ENCODE measurements at places on chromosomes 13 and 19. TPM values are rescaled to one million over a fixed set of nuclear protein-coding genes. Genes with fewer than 3 reads are reported as not detected.

Gene KCNC3
- 0.15 TPM for total RNA-seq

Gene LGALS7
- total RNA-seq: not detected

Gene ZNF208
- 4.3 TPM for total RNA-seq

Gene GRIN3B
- not detected for total RNA-seq

Gene ALOX5AP
- 6.2 TPM for total RNA-seq

Gene ZNF329
- total RNA-seq: 1.8 TPM

Gene CEACAM20
- total RNA-seq: not detected

Gene BEST2
- not detected for total RNA-seq

GRCh38 chr13:76516586-76516985 is 369.6 kb downstream of the KCTD12 start:
- DNase-seq: no peak

GRCh38 chr13:22837980-22838647 is 342.7 kb upstream of the SGCG start:
- peak; percentile 11 for DNase-seq

- no peak for DNase-seq
Observed at GRCh38 chr19:45780146-45780447, 2.2 kb downstream of the DMPK start.

- no peak for DNase-seq
Observed at GRCh38 chr19:38441657-38442348, 8.3 kb downstream of the RYR1 start.

DNA sequence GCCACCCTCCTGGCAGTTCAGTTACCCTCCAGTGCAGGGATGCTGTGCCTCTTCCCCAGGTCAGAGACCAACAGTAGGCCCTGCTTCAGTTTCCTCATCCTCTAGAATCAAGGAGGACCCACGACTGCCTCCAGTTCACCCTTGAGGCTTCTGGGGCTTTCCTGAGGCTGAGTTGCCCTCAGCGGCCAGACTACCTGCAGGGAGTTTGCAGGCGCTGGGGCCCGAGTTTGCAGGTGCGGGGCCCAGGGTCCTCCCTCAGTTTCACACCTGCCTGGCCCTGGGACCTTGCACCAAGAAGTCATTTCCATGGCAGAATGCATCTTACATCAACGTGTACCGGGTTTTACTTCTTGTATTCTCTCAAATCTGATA is 38.9 kb upstream of the C19orf12 start:
- DNase-seq: no peak

DNA sequence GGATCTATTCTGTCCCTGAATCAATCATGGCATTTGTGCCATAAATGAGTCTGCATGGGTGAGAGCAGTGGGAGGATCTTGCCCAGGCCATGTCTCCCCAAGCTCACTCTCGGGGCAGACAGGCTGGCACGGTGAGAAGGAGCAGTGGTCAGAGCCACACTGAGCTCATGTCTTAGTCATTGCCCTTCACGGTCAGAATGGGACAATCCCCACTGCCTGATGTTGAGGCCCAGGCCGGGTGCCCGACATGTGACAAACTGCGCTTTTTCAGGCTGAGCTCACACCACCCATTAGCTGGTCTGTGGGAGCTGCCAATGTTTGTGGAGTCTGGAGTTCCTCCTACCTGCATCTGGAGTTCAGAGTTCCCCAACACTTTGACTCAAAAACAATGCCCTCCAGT is 481.9 kb downstream of the COG6 start:
- no peak for DNase-seq

DNA sequence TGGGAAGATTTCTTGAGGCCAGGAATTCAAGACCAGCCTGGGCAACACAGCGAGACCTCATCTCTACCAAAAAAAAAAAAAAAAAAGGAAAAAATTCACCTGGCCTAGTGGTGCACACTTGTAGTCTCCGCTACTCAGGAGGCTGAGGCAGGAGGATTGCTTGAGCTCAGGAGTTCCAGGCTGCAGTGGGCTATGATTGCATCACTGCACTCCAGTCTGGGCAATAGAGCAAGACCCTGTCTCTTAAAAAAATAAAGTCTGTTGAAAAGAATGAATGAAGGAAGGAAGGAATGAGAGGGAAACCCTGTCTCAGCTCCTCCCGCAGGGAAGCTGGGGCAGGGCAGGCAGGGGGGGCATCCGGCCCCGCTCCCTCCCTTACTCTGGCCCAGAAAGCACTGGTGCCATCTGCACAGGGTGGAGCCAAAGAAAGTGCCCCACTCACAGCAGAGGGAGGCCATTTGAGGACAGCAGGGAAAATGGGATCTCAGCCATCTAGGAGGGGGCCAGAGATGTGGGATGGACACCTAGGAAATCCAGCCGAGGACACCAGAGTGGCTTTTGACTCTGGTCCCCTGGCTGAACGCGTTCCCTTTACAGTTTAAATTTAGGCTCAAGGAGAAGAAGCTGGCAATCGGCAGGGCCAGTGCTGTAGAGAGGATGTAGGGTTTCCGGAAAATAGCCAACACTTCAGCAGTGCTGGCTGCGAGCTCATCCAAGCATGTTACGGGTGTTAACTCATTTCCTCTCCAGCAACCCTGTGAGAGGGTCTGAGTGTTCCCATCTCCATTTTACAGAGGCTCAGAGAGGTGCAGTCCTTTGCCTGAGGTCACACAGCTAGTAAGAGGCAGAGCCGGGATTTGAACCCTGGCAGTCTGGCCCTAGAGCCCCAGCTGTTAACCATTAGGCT is 3.6 kb upstream of the HPN start:
- peak; percentile 41 for DNase-seq

- DNase-seq: no peak
Observed at GRCh38 chr13:95357875-95358274, 56.6 kb upstream of the ABCC4 start.

DNA sequence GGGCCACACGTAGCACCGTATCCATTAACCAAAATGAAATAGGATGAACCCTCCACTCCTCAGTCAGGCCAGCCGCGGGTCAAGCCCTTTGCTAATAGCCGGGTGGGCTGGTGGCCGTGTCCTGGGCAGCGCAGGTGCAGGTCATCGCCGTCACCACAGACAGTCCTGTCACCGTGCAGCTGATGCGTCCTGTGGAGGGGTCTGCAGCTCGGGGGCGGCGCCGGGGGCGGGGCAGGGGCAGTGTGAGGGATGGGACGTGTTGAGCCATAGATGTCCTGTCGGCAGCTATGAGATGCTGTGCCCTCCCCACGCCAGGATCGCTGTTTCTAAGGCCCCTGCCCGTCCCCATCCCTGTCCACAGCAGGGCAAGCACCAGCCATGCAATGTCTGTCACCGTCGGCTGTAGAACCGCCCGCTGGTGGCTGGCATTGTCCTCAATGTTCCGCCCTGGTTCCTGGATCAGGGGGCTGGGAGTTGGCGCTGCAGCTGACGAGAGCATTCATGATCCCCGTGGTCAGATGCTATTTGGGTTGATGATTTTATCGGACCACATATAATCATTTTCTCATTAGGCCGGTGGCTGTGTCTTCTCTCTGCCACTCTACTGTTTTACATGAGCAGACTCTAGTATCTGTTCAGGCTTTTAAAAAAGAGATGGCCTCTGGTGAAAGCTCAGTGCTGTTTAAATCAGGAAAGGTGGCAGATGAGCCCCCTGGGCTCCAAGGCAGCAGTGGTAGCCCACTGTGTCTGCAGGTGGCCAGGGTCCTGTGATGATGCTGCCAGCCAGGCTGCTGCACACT is 126.1 kb downstream of the KDM4B start:
- DNase-seq: no peak

DNA sequence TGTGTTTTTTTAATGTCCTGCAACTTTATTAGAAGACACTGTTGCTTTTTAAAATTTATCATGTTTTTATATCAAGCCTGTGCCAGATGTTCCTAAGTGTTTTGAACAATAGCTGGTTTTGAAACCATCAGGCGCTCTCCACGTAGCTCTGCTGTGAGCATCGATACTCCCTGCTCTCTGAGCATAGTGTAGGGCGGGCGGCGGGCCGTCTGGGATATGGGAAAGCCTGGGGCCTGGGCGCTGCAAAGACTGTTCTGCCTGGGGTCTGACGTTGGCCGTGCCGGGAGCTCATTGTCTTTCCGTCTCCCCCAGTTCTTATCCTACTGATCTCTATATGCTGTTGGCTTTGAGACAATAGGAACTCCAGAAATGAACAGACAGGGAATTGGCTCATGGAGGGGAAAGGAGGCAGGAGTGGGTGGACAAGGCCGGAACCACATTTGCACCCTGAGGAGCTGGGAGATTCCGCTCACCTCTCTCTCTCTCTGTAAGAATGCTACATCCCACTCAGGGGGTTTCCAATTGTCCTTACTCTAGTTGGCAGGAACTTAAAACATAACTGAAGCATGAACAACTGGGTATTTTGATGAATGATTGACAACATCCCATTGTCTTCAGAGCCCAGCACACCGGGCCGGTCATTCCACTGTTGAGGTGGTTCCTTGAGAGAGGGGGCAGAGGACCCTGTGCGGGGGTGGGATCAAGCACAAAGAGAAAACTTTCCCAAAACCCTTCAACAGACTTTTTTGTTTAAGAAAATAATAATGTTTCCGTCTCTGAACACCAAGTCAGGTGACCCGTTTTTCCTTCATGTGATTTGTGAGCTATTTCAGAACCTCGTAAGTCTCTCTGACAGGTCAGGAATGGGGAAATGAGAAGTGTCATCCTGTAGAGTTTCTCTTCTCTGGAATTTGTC is 64.7 kb downstream of the COL4A2 start:
- peak; percentile 71 for DNase-seq

DNA sequence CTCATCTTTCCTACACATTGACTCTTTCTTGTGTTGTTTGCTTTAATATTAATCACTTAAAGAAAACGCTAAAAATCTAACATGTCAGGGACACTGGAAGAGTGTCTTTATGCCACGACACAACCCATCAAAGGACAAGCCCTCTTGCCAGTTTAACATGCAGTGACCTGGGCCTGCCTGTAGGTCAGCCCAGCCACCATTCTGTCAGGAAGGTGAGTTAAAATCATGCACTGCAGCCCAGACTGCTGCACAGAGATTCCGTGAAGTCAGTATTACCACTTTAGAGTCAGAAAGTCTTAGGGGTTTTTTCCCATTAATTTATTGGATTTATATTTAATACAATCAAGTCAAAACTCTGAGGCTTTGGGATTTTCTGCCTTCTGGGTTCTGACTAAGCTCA is 58.0 kb downstream of the TNFRSF19 start:
- no peak for DNase-seq

DNA sequence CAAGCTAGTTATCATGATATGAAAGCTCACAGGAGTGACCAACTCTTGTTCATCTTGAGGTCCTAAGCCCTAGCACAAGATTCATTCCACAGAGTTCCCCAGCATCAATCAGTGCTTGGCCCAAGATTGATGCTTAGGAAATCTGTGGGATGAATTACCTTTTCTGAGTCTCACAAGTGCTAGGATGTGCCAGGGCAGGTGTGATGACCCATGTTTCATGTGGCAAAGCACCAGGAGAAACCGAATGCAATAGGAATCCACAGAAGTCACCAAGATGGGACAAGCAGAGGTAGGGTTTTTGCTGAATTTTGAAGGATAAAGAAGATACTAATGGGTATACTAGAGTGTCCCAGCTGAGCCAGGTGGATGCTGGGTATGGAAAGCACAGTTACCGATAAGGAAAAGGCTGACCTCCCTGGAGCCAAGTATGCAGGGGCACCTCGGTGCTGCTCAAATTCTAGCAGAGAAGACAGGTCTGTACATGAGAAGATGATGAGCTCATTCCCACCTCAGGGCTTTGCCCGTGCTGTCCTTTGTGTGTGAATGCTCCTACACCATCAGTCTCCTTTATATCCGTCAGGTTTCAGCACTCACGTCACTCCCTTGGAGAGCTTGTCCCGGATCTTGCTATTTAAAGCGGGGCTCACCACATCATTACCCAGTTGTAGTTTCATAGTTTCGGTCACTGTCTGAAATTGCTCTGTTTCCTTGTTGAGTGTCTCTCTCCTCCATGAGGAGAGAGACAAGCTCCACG is 168.9 kb upstream of the TSC22D1 start:
- no peak for DNase-seq

- DNase-seq: no peak
Observed at GRCh38 chr19:16381756-16382401, 57.3 kb downstream of the KLF2 start.

- DNase-seq: peak; percentile 34
Observed at GRCh38 chr13:79245937-79246577, 160.0 kb downstream of the RBM26 start.

DNA sequence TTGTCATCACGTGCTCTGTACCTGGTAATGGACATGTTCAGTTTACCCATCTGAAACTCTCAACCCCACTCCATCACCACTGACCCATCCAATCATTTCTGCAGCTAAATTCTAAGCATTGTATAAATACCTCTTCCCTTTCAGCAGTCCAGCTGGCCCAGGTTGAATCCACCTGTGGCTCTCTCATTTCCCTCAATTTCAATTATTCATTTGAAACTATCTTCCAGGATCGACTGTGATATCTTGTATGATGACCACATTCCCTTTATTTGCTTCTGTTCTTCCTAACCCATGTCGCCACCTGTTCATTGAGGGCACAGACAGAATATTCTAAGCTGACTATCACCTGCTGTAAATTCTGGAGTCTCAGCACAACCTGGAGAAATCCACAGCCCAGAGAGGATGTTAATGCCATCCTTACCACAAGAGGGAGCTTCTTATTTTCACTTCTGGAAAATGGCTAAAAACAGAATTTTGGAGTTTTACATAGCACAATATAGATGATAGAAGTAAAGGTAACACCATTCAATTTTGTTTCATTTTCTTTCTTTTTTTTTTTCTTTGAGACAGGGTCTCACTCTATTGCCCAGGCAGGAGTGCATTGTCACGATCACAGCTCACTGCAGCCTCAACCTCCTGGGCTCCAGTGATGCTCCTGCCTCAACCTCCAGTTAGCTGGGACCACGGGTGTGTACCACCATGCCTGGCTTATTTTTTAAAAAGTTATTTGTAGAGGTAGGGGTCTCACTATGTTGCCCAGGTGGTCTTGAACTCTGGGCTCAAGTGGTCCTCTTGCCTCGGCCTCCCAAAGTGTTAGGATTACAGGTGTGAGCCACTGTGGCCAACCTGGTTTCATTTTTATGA is 38.6 kb downstream of the ZNF823 start:
- DNase-seq: peak; percentile 14
